ENCODE measurements at places on chromosomes 2 and 18.

GRCh38 chr18:23689616-23690504 is 607 bp downstream of the LAMA3 start:
- no peak for DNase-seq

DNA sequence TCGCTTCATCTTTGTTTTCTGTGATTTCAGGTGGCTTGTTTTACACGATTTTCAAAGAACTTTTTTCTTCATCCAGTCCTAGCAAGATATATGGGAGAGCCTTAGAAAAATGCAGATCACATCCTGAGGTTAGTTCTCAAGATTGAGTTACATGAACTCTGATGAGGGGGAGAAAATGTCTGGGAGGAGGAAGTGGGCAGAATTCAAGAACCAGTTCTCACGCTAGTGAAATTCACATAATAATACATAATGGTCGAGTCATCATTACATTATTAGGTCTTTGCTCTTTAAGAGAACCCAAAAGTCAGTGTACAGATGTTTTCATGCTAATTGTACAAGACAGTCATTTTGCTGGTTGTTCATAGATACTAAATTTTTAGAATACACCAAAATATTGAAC is 7.0 kb downstream of the TIMM21 start:
- no peak for DNase-seq

DNA sequence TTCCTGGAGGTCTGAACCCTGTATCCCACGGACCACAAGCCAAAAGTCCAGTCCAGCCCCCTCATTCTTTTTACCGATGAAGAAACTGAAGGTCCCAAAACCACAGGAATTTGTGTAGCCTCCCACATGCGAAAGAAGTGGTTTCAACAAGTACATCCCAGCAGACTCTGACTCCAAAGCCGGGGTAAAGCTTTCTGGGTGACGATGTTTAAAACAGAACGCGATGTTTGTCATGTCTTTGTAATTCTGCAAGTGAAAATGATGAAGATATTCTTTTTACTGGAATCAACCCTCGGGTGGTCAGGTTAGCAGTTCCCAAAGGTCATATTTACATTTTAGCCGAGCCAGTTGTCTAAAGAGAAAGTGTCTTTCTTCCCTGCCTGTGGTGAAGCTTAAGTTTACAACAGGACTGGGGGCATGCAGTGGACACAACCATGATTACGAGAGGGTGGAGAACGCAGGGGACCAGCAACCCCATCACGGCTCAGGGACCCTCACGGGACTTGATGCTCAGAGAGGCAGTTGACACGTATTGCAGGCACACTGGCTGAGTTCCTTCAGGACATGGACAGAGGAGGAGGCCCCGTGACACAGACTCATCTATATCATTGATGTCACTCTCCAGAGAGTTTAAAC is 17.8 kb upstream of the TMEM131 start:
- peak; percentile 49 for DNase-seq

DNA sequence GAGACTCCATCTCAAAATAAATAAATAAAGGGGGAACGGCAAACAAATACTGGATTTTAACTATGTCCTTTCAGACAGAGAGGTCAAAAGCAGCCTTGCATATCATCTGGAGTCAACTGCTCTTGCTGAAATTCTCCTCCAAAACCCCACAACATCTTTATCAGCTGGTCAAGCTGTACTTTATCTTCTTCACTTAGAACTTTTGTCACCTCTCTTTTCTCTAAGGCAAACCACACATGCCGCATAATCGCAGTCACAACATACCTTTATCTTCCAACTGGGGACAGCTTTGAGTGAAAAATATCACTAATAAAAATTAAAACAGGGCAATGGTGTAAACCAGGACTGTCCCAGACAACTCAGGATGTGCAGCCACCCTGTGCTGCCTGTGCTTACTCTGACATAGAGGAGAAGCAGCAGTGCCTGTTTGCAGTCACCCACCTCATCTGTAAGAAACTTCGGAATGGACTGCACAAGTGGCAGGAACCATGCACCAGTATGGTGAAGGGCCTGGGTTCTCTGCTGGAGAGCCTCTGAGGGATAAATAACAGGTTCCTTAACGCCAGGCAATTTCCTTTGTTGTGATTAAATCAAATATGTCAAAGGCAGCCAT is 6.2 kb downstream of the MPPE1 start:
- no peak for DNase-seq

- no peak for DNase-seq
Measured at GRCh38 chr2:176960736-176961520, 251.7 kb upstream of the HNRNPA3 start.

GRCh38 chr18:76323891-76324290 is 171.2 kb downstream of the ZNF516 start:
- no peak for DNase-seq

DNA sequence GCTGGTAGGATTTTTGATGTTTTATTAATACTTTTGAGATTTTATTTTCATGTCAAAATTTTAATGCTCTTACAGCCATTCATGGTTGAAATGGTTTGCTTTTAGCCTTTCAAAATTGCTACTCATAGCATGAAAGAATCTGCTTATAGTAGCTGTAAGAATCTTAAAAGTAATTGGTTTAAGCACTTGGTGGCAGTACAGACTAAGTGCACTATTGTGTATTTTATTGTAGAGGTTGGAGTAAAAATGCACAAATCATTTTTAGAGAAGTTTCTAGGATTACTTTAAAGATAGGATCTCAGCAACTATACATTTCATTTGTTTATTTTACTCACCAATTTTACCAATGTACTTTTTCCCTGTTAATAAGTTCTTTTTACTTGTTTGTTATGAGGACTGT is 205.8 kb downstream of the SPAG16 start:
- DNase-seq = no peak

DNA sequence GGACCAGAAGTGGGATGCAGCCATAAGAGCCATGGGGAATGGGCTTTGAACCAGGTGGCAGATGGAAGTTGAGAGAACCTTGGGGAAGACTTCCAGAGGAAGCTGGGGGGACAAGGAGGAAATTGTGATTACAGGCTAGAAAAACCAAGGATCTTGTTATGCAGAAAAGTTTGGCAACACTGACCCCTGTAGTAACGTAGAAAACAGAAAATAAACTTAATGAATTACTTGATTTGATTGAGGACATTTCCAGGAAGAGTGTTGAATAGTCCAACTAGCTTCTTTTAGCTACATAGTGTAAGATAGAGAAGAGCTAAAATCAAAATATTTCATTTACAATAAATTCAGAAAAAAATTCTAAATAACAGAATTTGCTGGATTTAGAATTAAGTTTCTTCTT is 91.9 kb upstream of the GPC1 start:
- no peak for DNase-seq

Measured in activated CD4-positive, alpha-beta T cell treated with anti-CD3 and anti-CD28 coated beads, Interleukin-2, amount 50 U/mL, for 16 hours (primary cell).